T-helper 17 cell (primary cell): ENCODE measurements at places on chromosomes 13 and 19. TPM values are rescaled to one million over a fixed set of nuclear protein-coding genes. Genes with fewer than 3 reads are reported as not detected.

DNA sequence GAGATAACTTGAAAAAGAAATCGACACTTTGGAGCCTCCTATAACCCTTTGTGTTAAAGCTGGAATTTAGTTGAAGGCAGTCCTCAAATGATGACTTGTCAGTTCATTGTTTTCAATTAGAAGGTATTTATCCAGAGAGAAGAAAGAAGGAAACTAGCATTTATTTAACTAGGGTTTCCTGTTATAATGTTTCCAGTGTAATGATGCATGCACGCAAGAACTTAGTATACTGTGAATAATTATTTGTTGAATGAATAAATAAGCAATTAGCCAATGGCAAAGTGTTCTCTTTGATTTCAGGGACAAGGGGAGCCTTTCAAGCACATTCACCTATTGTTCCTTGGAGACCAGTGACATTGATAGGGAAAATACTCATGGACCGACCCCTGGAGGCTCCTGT lies 307.4 kb downstream of the KLF5 start:
- DNase-seq: no peak

GRCh38 chr13:50085063-50085462 lies 69.8 kb downstream of the KCNRG start:
- DNase-seq: no peak

GRCh38 chr13:107461751-107462150 lies 753.6 kb downstream of the LIG4 start:
- no peak for DNase-seq

UHRF1 gene
- total RNA-seq: 0.12 TPM
